Stimulated activated naive CD4-positive, alpha-beta T cell treated with Interleukin-2 at 50 U/mL for 16 hours (primary cell): ENCODE measurements at places on chromosomes 13 and 19.

DNA sequence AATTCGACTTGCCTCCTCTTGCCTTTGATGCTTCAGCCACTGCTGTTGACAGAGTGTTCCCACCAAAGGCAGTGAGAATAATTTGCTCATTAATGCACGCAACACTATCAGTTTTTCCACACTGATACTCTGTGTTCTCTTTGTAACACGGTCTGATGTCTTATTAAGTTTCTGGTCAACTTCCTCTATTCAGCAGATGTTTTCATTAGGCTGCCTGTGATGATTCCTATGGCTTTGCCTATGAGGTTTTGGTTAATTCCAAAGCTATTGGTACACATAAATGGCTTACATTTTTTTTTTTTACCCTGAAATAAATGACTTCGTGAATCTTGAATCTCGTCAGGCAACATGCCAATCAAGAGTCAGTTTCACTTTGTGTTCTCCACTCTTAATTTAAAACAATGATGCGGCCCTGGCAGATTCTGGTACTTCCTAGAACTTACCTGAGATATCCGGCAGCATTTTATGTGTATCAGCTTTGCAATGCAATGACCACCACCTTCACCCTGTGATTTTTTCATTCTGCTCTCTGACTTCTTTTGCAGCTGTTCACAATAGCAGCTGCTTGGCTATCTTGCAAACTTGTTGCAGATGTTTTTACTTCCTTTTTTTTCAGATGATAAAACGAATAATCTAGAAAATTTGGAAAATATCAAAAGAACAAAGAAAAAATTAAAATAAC is 27.5 kb upstream of the KL start:
- no peak for DNase-seq

DNA sequence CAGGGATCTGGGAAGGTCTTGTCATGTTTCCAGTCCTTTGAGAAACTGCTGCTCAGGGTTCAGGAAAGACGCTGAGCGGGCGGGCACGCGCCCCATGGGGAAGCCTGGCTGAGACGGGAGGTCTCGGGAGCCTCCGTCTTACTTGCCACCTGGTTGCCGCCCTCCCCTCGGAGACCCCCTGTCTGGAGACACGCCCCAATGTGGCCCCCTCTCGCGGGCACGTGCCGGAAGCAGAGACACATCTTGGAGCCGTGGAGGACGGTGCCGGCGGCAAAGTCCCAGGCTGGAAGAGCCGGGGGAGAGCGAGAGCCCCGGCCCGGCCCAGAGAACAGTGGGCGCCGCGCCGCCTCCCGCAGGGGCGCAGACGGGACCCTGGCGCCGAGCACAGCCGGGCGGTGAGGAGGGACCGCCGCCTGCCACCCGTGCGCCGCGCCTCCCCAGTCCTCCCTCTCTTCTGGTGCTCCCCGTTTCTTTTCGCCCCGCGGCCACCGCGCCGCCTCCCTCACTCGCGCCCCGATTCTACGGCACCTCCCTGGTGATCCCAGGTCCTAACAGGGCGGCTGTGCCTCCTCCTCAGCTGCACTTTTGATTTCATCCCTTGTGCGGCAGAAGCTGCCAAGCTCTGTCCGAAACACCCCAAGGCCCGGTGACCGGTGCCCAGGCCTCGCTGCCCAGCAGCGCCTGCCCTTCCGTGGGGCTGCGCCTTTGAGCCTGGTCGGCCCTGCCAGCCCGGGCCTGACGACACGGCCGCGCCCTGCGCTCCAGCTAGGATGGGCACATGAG is 15.5 kb downstream of the GJB2 start:
- DNase-seq: no peak

DNA sequence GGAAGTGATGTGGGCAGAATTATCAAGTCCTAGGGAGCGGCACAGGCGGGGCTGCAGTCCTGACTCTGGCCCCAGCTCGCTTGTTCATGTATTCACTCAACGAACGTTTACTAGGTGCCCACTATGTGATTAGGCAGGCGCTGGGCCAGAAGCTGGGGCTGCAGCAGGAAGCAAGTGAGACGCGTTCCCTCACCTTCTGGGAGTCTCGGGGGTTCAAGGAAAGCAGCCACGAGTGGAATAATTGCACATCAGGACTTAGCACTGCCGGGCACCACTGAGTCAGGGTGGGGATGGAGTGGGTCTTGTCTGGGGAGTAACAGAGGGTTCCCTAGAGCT is 2.5 kb upstream of the LMTK3 start:
- no peak for DNase-seq

DNA sequence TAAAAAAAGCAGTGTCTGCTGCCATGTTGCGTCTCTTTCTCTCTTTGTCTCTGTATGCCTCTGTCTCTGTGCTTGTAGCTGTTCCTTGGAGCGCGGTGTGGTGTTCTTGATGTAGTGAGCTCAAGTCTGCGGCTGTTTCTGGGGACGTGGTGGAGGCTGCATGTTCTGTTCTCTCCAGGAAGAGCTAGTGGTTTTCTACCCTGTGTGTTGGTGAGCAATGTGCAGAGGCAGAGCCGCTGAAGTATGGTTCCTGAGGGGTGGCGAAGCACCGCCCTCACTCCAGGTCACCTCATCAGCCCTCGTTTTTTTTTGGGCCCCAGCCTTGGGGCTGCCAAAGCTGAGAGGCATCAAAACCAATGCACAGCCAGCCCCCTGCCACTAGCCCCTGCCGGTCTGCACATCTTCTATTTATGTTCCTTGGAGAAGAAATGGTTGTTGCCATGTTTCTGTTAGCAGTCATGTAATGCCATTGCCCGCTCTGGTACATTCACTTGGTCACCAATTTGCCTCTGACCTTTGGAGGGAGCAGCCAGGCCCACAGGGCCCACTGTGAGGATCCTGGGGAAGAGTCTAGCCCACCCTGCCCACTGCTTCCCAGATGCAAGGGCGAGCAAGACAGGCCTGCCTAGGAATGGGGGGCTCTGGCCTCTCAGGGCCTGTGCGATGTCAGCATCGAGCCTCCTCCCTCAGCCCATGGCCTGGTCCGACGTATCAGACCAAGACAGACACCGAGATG is 7.2 kb downstream of the HNRNPL start:
- DNase-seq: peak; percentile 37

- no peak for DNase-seq
These were observed 2.8 kb upstream of the NUMBL start for GRCh38 chr19:40693150-40693788.

DNA sequence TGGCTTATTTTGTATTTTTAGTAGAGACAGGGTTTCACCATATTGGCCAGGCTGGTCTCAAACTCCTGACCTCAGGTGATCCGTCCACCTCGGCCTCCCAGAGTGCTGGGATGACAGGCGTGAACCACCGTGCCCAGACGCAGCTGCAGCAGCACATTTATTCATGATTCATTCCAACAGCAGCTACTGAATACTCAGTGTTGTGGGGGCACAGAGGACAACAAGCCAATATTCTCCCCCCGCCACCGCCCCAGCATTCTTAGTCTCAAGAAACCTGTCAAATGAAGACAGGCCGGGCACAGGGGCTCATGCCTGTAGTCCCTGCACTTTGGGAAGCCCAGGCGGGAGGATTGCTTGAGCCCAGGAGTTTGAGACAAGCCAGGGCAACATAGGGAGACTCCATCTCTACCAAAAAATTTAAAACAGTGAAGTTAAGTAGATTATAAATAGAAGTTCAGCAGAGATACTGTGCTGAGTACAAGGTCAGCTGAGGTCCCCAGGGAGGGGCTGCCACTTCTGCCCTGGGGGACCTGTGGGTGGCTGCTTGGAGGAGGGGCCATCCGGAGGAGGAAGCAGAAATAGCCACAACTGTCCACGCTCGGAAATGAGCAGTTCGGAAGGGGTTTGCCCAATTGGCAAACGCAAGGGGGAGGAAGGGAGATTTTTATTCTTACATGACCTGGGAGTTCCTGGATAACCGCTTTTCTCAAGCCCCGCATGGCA is 4.3 kb downstream of the DOT1L start:
- DNase-seq: no peak

- no peak for DNase-seq
These were observed 513.1 kb downstream of the DCT start for GRCh38 chr13:93966267-93966936.

DNA sequence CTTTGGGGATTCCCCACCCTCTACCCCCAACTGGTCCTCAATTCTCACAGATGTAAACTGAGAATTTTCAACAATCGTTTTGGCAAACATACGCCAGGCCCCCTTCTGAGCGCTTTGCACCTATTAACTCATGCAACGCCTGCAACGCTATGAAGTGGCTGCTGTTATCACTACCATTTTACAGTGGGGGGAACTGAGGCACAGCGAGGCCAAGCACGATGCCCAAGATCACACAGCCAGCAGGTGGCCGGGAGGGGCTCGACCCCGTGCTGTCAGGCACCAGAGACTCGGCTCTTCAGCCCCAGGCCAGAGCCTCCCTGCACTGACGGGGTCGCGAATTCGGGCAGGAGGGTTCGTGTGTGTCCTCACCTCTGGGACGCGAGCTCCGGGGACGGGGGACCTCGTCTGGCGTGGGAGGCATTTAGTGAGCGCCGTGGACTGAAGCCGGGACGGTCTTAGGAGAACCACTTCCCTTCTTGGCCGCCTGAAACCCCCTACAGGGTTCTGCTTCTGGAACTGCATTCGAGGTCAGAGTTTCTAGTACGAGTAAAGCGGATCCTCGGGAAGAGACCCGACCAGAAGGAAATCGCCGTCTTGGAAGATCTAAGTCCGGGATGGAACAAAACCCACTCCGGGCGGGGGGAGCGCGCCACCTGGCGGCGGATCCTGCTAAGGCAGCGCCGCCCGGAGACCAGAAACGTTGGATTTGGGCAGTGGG is 21.0 kb downstream of the ZNF114 start:
- peak; percentile 30 for DNase-seq

DNA sequence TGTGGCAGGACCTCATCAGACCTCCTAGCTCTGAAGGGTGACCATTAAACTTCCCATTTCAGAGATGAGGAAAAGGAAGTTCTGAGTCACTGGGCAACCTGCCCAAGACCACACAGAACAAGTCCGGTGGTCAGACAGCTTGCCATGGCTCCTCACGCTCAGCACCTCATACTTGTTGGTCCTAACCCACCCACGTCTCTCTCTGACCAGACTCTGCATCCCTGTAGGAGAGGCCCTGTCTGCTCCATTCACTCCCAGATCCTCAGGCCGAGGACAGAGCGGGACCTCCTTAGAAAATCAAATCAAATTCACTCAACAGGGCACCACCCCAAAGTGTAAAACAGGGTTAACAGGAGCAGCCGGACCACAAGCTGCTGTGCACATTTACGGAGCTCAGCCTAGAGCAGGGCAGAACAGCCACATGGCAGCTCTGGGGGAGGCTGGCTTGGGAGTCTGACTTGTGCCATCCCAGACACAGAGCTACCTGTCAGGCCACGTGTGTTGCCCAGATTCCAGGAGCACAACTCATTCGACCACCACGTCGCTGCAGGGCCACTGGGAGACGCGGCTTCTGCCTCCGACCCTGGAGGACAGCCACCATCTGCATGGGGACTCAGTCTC is 1.7 kb downstream of the MIER2 start:
- DNase-seq: no peak

- DNase-seq: peak; percentile 69
These were observed 624 bp downstream of the CTXN1 start for GRCh38 chr19:7925171-7925851.

GRCh38 chr13:111926501-111927180 is 140.3 kb upstream of the SOX1 start:
- DNase-seq: no peak

DNA sequence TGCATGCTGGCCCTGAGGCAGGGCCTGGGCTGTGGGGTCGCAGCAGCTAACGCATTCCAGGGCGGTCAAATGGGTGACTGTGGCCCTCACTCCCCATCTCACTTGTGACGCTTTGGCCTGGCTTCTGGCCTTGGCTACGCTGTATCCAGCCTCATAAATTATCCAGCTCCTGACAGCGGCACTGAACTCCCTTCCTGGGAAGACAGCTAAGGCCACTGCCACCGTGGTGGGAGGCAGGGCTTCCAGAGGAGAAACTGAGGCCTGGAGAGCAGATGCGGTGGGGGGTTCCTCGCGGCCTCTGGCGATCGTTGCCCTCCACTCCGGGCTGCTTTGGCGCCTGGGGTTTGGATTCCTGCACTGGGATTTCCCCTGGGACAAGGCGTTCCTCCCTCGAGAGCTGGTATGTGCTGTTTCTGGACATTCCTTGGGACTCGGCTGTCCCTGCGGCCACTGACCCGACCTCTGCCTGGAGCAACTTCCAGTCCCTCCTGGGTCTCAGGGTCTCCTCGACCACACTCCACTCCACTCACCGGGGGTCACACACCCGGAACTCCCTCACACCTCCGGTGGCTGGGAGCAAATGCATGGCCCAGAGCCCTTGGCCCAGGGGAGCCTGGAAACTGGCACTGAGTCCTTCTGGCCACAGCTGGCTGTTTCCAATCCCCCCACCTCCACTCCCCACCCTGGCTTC is 3.4 kb downstream of the TBXA2R start:
- no peak for DNase-seq

DNA sequence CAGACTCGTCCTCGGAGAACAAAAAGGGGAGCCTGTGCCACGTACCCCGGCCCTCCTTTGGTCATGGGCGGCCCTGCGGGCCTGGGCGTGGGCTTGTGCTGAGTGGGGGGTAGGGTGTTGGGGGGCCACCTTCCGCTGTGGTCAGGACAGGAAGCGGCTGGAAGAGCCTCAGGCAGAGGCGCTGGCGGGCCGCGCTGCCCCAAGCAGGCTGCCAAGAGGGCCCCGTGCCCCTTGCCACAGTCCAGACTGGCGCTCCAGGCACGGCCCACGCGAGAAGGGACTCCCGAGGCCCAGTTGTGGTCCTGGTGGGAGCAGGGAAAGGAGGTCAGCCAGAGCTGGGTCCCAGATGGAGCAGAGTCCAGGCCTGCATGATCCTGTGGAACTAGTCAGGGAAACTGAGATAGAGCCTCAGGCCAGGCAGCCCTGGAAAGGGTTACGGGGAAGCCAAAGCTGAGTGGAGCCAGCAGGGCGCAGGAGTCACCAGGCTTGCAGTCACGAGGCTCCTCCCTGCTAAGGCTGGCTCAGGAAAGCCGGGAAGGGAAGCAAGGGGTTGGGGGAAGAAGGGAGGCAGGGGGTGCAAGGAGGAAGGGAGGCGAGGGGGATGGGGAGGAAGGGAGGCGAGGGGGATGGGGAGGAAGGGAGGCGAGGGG is 135.0 kb downstream of the CRYL1 start:
- no peak for DNase-seq

- DNase-seq: no peak
These were observed 1378.7 kb upstream of the PRR20A start for GRCh38 chr13:55761986-55762385.

DNA sequence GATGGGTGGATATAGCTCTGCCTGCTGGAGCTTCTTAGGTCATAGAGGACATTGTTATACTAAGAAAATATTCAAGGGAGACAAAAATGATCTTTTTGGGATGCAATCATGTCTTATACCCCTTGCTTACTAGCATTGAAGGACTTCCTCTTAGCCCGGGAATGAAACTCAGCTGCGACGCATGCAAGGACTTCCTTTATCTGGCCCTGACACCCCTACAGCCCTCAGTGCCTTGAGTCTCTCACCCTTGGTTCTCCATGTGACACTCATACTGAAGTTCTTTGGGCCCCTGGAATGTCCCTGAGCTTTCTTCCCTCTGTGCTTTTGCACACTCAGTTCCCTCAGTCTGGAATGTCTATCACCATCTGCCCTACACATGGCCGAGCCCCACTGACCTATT is 72.5 kb upstream of the MTIF3 start:
- no peak for DNase-seq
